ENCODE measurements at places on chromosomes 12 and 14.

GRCh38 chr14:67269298-67270060 is 28.2 kb downstream of the PALS1 start:
- DNase-seq = no peak

GRCh38 chr12:8513256-8513655 is at the start of gene CLEC4D:
Gene CLEC4D (plus strand): TSS chr12:8513503. CDS start chr12:8513733, 230 bp downstream.
- DNase-seq = no peak

- DNase-seq = no peak
Observed at GRCh38 chr12:85266356-85266755, 13.7 kb upstream of the ALX1 start.

DNA sequence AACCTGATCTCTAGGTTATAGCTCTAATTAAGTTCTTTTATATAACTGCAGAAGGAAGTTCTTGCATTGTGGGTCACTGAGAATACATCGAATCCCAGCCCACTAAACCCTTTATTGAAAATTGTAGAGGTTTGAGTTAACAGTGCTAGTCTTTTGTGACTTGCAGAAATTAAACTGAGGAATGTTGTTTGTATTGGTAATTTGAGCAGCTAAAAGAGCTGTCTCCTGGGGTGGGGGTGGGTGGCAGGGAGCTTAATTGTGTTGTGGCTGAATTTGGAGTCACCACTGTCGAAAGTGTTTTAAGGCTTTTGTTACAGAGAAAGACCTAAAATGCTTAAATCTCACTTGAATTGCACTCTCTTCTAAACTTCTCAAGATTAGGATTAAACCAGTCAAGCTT is 3.2 kb upstream of the COX8C start:
- DNase-seq = no peak

DNA sequence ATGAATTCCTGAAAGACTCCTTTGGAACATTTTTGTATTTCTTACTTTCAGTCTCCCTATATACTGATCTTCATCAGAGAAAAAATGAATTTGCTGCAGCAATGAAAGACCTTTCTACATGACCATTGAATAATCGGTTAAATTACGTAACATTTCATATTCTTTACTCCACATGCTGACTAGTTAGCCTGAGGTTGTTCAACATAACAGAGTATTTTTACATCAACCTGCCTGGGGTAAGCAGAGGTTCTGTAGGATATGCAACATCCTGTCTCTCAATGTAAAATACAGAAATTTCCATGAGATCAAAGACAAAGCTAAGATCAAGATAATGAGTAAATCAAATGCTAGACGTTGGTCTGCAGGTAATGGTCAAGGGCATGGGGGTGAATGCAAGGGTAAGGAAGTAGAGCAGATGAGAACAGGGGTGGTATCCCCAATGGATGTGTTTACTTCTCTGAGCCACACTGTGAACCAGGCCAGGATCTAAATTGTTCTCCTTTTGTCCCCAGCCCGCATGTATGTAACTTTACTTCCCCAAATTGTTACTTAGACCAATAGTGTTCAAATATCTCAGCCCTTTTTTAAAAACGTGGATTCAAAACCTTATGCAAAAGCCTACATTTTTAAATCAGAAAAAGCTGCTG is 45.4 kb downstream of the DUSP6 start:
- DNase-seq = no peak

DNA sequence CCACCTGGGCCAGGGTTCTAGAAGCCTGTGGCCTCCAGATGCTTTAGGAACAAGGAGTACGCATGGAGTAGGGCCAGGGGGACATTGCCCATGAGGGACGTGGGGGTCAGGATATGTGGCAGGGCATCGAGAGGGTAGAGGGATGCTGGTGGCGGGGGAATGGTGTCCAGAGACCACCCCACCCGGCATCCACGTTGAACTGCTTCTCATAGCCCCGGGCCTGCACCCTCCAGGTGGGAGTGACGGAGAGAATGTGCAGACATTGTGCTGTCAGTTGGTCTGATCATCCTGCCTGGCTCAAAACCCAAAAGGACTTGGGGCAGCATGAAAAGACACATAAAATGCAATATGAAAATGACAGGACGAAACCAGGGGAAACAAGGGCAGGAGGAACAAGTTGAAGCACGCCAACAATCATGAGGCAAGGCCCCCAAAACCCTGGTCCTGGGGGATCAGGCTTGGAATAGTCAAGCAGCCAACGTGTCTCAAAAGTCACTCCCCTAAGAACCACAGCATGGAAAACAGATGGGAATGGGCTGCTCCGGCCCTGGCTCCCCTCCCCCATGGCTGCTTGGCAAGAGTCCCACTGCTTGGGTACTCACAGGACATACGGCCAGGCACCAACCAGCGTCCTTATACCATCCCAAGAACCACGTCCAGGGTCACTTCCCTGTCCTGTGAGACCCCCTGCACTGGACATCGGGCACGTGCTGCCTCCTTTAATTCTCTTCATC is 117.9 kb downstream of the DICER1 start:
- DNase-seq = no peak

GRCh38 chr12:6810758-6811157 is 10.9 kb upstream of the GPR162 start:
- no peak for DNase-seq
